ENCODE measurements at places on chromosomes 4 and X.

GRCh38 chr4:20026456-20026855, 225.2 kb upstream of the SLIT2 start:
- no peak for DNase-seq

GRCh38 chr4:153465615-153466080, 512 bp upstream of the TMEM131L start:
- no peak for DNase-seq

GRCh38 chr4:122469457-122469856, 12.9 kb upstream of the IL2 start:
- no peak for DNase-seq

DNA sequence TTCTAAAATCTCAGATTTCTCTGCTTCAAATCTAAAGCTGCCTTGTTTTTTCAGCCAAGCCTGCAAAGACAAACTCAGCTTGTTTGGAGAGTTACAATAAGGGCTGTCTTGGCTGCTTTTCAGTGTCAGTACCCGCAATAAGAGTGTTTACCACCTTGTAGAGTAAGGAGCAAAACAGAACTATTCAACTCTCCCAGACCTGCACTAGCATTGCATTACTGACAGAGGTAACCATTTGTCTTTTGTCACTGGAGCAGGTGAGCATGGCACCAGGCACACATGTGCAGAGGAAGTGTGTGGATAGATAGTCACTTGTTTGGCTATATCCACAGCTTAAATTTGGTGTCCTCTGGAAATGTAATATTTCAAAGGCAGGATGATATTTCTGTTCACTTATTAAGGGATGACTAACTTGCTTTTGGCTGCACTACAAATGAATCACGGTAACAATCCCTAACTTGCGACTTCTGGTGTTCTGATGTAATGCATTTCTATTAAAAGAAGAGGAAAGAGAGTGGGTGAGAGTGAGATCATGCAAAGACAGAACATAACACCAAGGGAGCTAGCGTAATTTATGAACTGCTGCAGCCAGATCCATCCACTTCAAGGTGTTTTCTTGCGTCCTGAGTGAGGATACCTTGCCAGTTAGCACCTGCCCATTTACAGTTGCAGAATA, 38.6 kb downstream of the PTCHD1 start:
- no peak for DNase-seq

GRCh38 chr4:145341381-145341780, 140.3 kb upstream of the SMAD1 start:
- no peak for DNase-seq

DNA sequence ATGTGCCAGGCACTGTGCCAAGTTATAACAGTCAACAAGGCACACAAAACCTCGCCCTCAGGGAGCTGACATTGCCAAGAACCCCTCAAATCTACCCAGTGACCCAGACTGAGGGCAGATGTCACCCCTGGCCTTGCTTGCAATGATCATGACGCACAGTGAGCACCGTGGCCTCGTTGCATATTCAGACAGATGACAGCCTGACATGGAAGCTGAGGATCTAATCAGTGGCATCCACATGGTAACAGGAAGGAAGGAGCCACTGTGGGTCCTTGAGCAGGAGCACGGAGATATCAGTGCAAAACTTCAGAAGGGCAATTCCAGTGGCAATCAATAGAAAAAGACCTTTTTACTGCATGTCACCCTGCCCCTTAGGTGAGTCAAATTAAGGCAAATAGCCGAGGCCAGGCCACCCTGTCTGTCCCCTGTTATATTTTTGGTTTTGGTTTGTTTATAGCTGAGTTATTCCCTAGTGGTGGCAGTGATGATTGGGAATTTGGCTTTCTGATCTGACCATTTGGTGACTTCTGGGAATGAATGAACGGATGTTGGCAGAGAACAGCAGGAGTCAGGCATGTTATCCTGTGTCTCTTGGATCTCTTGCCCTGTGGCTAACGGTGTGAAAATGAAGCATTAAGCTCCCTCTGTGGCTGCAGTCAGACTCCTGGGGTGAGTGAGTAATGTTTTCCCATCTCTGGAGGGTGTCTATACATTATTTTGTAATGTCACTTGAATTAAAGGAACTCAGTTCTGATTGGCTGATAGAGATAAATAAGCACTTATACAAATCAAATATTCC, 20.4 kb downstream of the WDR13 start:
- peak; percentile 51 for DNase-seq

GRCh38 chr4:122855353-122855890, 28.8 kb downstream of the FGF2 start:
- no peak for DNase-seq

- DNase-seq: no peak
These were observed 61.7 kb upstream of the GUCY1A1 start for GRCh38 chr4:155604718-155605626.

GRCh38 chrX:42269186-42269585, 345.8 kb upstream of the CASK start:
- DNase-seq: no peak

GRCh38 chrX:27241981-27242380, 221.2 kb downstream of the PPP4R3C start:
- DNase-seq: no peak

- DNase-seq: no peak
These were observed 263.7 kb downstream of the IL1RAPL1 start for GRCh38 chrX:28850955-28851354.

DNA sequence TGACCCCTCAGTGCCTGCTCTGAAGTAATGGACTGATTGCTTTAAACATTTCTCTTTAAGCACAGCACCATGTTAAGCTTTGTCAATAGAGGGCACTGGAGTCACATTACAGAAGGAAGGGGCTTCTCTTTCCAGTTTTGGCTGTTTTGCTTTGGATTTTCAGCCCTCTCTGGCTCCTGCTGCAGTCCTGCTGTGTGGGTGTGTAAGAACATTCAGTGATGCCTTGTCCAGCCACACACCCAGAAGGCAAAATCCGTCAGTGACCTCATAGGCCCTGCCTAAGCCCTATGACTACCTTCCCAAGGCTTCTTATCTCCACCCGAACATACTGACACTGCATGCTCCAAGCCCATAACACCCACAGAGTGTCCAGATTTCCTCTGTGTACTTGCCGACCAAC, 215.3 kb upstream of the CTSO start:
- no peak for DNase-seq

- no peak for DNase-seq
These were observed 651.4 kb downstream of the IQCM start for GRCh38 chr4:149164282-149164681.

- DNase-seq: no peak
These were observed 360.0 kb downstream of the CHIC1 start for GRCh38 chrX:73922856-73923455.

- DNase-seq: no peak
These were observed 400.1 kb upstream of the NWD2 start for GRCh38 chr4:36844448-36844847.

- no peak for DNase-seq
These were observed 13.9 kb downstream of the TMEM165 start for GRCh38 chr4:55409468-55410171.

- DNase-seq: no peak
These were observed 45.0 kb upstream of the RAB40AL start for GRCh38 chrX:102892103-102892502.

GRCh38 chr4:1402021-1402515, 4.2 kb downstream of the NKX1-1 start:
- DNase-seq: no peak

DNA sequence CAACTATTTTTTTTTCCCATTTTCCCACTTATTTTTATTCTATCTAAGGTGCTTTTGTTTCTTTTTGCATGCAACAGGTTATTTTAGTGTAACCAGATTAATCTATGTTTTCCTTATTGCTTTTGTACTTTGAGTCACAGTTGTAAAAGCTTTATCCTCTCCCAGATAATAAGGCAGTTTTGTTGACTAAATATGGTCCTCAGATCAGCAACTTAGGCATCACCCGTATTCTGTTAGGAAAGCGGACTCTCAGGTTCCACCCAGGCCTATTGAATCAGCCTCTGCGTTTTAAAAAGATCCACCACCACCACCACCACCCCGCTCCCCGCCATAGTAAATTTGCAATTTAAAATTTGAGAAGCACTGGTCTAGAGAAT, 58.6 kb upstream of the USP9X start:
- no peak for DNase-seq

- DNase-seq: no peak
These were observed 212.8 kb upstream of the PACRGL start for GRCh38 chr4:20487446-20487845.

- no peak for DNase-seq
These were observed 173.1 kb downstream of the GASK1B start for GRCh38 chr4:157999723-158000122.

- DNase-seq: no peak
These were observed 14.8 kb downstream of the LHFPL1 start for GRCh38 chrX:112664924-112665323.

DNA sequence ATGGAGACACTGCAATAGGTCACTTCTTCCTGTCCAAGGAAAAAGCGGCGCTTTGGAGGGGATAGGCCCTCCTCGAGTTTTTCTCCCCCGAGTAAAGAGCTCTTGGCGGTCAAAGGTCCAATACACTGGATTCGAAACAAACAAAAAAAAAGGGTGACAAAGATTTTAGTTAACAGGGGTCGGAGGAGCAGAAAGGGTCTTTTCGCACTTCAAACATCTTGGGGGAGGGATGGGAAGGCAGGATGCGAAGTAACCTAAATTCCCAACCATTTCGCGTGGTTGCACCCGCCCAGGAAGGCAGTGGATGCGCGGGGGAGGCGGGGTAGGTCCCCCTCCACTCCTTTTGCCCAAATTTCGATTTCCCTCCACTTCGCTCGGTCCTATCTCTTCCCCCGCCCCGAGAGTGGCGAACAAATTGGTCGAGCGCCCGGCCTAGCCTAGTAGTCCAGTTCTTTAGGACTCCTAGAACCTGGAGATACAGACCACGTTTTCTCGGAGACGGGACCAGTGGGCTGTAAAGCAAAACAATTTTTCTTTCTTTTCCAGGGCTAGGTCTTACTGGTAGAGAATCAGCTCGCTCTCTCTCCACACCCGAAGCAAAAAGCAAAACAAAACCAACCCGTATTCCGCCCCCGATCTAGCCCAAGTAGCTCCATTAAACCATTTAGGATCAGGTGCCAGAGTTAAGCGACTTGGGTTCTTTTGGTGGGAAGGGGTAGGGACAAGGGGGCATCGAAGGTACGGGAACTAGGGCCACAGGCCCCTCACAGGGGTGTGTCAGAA, 2.0 kb upstream of the STAG2 start:
- peak; percentile 56 for DNase-seq

DNA sequence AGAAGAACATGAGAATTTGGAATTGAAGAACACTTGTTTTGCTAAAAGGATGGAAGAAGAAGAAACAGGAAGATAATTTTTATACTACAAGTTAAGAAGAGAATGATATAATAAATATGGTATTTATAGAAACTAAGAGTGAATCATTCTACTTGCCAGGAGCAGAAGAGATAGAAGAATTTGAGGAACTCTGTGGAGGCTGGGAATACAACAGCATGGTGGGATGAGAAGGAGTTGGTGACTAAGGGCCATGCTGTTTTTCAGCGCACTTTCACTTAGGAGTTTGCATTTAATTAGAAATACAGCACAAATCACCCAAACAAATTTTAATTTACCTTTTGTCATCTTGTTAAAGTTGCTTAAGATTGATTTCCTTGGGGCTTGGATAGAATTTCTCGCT, 20.5 kb downstream of the HADH start:
- no peak for DNase-seq

GRCh38 chr4:56874923-56875322, 32.8 kb upstream of the REST start:
- DNase-seq: no peak

- no peak for DNase-seq
These were observed 362.3 kb downstream of the NAF1 start for GRCh38 chr4:162804351-162804924.
